ENCODE measurements at places on chromosomes 3 and 15. TPM values are rescaled to one million over a fixed set of nuclear protein-coding genes. Genes with fewer than 3 reads are reported as not detected.

GRCh38 chr3:54969652-54970051, 41.8 kb upstream of the LRTM1 start:
- DNase-seq: no peak

The REC114 gene
- not detected for total RNA-seq

The NANOGP8 gene
- not detected for total RNA-seq

The PHLDB2 gene
- 60.8 TPM for total RNA-seq

The MUC4 gene
- 1.1 TPM for total RNA-seq

The MAP2K5 gene
- 18.3 TPM for total RNA-seq

Data from upper lobe of right lung (tissue), 1 donor.